GF-D8 (cell line): ENCODE measurements at places on chromosomes 3 and 15.

- DNase-seq: no peak
Measured at GRCh38 chr3:108001457-108001856, 89.4 kb downstream of the CD47 start.

- no peak for DNase-seq
Measured at GRCh38 chr3:131880948-131881347, 153.9 kb downstream of the CPNE4 start.

GRCh38 chr15:67781907-67782690 is 43.2 kb upstream of the SKOR1 start:
- DNase-seq: no peak

DNA sequence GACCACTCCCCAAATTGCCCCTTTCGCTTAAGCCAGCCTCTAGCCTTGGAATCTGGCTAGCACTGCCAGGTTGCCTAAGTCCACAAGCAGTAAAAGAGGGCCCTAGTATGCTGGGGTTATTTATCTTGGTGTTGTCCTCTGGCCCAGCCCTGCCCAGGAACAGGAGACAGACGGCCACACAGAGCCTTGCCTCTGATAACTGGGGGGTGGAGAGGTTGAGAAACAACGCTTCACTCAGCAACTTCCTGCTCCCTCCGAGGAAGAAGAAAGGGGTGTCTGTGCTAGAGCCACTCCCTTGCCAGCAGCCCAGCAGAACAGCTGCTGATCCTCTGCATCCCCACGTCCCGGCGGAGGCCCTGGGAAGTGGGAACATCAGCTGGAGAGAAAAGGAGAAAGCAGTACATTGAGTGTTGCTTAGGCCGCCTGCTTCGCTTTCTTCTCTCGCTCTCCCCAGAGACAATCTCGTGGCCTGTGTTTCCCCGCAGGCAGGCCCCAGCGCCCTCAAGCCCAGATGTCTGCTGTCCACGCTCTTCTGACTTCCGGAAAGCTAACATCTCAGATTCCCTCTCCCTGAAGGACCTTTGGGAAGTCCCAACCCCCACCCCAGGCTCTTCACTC is 22.6 kb upstream of the C3orf70 start:
- DNase-seq: peak; percentile 80

DNA sequence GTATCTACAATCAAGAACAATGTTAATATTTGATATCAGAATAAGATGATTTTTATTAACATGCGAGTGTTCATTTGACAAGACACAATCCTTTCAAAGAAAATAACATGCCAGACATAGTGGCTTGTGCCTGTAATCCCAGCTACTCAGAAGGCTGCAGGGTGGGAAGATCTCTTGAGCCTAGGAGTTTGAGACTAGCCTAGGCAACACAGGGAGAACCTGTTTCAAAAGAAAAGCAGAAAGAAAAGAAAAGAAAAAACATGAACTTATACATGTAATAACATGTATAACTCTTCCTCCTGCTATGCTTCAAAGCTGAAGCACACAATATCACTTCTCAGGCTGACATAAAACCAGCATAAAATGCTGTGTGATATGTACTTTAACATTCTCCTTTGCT is 253.7 kb downstream of the FOXP1 start:
- DNase-seq: no peak

DNA sequence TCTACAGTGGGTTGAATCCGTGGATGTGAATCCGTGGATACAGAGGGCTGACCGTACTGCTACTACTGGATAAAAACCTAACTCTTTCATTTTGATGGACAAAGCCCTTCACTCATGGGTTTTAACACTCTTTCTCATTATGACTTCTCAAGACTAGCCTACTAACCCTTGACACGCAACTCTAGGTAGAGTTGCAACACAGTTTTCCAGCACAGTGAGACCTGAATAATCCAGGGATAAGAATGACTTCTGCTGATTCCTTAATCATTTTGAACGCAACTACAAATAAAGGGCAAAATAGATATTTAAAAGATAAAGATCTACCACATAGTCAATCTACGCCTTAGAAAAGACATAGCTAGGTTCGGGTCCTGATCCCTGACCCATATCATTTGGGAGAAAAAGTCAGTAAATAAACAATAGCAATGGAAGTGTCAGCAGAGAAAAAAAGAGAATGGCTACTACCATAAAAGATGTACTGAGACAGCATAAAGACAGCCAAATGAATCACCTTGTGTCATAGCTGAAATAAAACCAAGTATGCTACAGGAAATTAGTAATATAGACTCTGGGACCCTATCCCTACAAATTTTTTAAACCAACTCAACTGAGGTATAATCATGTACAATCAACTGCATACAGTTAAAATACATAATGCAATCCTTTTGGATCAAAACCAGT is 87.6 kb downstream of the DPH6 start:
- no peak for DNase-seq

DNA sequence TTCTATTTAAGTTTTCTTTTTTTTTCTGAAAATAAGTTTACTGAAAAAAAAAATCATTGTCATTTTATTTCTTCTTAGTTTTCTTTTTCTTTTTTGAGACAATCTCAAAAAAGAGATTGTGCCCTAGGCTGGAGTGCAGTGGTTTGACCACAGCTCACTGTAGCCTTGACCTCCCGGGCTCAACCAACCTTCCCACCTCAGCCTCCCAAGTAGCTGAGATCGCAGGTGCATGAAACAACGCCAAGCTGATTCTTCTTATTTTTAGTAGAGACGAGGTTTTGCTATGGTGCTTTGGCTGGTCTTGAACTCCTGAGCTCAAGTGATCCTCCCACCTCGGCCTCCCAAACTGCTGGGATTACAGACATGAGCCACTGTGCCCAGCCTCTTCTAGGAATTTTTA is 65.7 kb upstream of the OSTN start:
- DNase-seq: no peak
